Stimulated activated CD4-positive, alpha-beta T cell treated with anti-CD3 and anti-CD28 coated beads, Interleukin-1b, Interleukin-23, amount 100 ng/mL, for 1 hour (primary cell): ENCODE measurements at places on chromosomes 13 and 19.

DNA sequence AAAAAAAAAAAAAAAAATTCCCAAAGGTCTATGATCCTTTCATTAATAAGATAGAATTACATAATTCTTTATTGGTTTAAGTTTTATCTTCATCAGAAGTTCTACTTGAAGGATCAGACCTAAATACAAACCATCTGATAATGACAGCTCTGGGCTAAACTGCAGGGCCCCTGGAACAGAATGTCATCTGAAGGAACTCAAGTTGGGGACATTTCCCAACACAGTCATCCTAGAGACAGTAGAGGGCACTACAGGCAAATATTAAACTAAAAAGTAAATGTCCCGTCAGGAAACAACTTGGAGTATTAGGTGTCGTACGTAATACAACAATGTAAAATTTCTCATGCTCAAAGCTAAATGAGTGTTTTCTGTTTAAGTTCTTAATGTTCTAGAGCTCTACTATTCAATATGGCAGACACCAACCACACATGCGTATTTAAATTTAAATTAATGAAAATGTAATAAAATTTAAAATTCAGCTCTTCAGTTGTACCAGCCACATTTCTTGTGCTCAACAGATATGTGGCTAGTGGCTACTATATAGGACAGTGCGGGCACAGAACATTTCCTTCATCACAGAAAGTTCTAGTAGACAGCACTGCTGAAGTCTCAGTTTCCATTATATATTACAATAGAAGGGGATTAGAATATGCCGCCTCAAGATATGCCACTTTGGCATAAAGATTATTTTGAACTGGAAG, 21.8 kb upstream of the NAXD start:
- no peak for DNase-seq

DNA sequence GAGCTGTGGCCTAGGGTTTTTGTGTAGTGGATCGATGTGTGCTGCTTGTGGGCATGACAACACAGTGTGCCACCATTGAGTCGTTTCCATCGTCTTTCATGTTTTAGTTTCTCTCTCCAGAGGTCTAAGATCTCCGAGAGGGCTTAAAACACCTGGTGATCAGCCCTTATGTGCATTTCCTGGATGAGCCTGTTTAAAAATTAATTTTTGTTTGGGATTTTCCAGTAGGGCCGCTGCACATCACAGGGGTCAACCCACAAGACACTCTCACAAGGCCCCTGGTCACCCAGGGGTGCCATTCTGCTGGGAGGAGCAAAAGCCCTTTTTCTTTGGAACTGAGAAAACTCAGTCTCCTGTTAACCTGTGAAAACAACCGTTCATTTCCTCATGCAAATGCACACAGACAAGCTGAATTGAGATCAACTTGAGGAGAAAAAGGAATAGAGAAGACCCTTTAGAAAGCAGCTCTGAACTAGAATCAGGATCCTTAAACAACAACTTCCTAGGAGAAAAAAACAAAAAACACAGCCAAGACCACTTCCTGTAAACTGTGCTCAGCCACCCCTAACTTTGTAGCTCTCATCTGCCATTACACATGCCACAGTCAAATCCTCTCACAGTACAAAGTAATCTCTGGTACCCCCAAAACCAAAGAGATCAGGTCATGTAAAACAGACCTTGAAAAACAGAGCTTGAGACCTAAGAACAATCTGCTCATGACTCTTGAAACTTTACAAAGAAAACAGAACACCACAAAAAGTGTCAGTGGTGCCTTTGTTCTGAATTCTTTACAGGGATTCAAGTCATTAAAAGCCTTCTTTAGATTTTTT, 8.3 kb upstream of the MTRF1 start:
- DNase-seq, result no peak

DNA sequence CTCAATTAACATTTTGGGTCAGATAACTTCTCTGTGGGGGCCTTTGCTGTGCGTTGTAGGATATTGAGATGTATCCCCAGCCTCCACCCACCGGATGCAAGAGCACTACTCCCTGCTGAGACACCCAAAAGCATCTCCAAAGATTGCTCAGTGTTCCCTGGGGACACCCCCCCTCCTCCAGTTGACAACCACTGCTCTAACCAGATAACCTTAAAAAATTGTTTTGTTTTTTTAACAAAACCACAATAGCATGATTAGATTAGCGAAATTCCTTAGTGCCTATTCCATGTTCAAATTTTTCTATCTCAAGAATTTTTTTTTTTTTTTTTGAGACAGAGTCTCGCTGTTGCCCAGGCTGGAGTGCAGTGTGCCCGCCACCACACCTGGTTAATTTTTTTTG, 2.6 kb upstream of the EPN1 start:
- DNase-seq, result no peak

GRCh38 chr13:26037302-26037701, 14.5 kb downstream of the SHISA2 start:
- DNase-seq, result no peak

- no peak for DNase-seq
Observed at GRCh38 chr19:31185261-31185660, 164.0 kb downstream of the TSHZ3 start.

DNA sequence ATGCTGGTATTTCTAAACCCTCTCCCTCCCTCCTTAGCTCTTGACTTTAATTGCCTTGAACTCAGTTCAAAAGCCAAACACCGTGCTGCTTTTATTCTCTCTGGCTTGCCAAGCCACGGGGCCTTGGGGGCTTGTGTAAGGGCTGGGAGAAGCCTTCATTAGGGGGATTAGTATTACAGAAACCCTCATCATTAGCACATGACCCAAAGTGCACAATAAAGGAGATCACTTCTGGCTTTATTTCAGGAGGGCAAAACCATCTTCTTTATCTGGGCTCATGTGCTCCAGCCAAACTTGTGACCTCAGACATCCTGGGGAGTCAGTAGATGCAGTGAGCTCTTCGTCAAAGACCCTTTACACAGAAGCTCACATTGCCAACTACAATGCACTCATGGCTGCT, at the start of gene DCT:
TSS of gene DCT (minus strand) at position 67 of the 400 bp plus-strand sequence. CDS start 427 bp downstream, outside the sequence.
- DNase-seq, result no peak

GRCh38 chr13:45132369-45133064, 12.2 kb downstream of the GTF2F2 start:
- DNase-seq, result no peak

DNA sequence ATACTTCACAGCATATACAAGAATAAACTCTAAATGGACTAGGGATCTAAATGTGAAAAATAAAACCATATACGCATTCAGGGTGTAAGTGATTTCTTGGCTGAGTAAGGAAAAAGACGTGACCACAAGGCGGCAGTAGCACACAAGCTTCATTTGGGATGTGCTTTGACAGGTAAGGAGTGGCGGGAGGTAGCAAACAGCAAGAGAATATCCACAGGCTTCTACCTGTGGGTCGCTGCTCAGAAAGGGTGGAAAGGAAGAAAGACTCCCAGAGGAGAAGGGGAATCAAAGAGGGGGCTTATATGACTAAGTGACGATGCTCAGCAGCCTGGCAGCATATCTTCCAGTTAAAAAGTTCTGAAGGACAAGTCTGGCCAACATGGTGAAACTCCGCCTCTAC, 2.5 kb upstream of the ZNF121 start:
- peak; percentile 62 for DNase-seq

- DNase-seq, result no peak
Observed at GRCh38 chr13:61852116-61852619, 436.5 kb upstream of the PCDH20 start.

DNA sequence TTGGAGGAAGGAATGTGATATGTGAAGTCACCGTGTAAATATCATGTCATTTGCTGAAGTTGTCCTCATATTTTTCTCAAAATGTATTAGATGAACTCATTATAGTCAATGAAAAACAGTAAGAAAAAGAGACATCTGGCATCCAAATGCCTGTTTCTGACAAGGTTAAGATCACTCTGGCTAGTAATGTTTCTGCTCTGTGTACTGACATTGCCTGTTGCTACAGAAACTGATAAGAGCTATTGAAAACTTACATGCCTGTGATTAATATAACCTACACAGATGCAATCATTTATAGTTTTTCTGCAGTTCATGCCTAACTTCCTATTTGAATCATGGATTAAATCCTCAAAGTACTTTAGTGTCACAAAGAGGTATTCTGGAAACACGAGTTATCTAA, 249.8 kb downstream of the NBEA start:
- no peak for DNase-seq

- DNase-seq, result no peak
Observed at GRCh38 chr13:113031465-113031864, 62.5 kb downstream of the MCF2L start.

- DNase-seq, result no peak
Observed at GRCh38 chr13:47146991-47147811, 250.3 kb upstream of the HTR2A start.

- peak; percentile 59 for DNase-seq
Observed at GRCh38 chr19:29694669-29695627, 20.1 kb downstream of the C19orf12 start.

DNA sequence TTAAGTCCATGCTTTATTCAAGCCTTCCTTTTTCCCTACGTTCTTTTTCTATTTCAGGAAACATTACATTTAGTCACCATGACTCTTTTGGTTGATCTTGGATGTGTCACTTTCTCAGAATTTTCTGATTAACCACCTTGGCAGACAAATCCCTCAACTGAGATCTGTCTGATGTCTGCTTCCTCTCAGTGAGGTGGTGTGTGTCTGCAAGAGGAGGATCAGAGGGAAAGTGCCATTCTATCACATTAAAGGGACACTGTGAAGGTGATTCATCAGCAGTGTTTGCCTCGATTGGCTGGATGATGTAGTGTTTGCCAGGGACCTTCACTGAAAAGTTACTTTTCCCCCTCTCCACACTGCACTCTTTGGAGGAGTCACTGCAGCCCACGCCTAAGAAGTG, 3.0 kb upstream of the CCNP start:
- DNase-seq, result no peak

DNA sequence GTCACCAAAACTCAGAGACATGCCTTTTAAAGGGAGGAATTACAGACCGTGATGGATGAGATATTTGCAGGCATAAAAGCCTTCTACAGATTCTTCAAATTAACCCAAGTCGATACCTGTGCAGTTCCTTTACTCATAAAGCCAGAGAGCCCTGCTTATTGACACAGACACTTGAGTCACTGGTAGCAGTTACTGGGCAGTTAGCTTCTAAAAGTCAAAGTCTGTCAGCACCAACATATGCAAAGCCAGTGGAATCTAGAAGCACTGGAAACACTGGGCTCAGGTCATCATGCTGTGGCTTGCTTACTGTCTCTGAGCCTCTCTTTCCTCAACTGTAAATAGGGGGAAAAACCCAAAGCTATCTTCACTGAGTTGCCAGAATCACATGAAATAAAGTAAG, 25.7 kb upstream of the LRCH1 start:
- DNase-seq, result no peak

GRCh38 chr13:110330491-110331011, 23.5 kb downstream of the COL4A2 start:
- DNase-seq, result no peak

DNA sequence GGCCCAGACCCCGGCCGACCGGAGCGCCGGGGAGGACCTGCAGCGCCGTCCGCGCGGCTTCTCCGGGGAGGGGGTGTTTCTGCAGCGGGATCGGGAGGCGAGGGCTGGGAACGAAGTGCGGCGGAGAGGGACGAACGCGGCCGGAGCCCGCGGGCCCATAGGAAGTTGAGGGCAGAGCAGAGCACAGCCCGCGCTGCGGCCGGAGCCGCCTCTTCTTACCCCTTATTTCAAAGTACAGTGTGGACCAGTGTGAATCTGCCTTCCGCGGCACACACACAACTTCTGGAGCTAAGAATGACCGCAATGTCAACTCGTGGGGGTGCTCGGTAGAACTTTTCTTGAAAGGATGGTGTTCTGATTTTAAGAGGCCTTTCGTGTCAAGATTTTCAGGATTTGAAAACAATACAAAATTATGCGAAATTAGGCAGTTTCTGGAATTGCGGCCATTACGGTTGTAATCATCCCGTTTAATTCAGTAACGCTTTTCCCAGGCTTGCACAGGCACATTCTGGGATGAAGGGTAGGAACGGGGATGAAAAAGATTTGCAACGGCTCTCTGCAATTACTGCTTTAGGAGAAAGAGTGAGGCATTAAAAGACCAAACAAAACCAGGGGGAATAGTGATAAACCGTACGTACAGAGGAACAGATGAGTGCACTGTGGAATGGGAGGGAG, 821 bp downstream of the TDRD3 start:
- DNase-seq, result no peak

DNA sequence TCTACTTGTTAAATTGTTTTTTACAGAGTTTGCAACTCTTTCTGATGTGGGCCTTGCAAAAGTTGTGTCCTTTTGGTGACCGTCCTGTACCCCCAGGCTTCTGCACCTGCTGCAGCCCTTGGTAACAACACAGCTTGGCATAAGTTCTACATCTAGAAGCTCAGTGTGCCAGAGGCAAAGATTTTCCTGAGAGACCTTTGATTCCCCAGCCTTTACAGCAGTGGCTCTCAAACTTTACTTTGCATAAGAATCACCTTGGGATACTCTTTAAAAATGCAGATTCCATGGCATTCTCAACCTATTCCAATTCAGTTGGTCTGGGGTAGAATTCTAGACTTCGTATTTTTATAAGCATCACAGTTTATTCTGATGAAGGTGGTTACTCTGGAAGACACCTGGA, 260.9 kb downstream of the DCT start:
- DNase-seq, result no peak
